Gastroesophageal sphincter (tissue), 4 donors: ENCODE measurements at places on chromosomes 16 and 17. TPM values are rescaled to one million over a fixed set of nuclear protein-coding genes. Genes with fewer than 3 reads are reported as not detected.

DNA sequence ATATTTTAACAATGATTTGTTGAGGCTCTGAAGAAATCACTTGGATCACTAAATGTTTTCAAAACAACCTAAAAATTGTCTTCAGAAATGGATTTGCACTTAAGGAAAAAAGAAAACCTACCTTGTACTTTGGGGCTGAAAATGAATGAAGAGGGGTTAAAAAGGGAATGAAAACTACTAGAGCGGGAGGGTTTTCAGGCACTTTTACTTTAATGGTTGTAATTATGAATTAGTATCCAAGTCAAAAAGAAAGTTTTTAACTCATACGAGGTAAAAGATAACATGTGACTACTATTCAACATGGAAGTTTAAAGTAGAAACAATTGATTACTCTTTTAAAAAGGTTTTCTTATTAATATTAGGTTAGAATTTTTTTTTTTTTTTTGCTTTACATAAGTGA is 5.1 kb downstream of the IGF2BP1 start:
- peaks cover 100% of the 10 kb centered on the region for H3K27me3 ChIP-seq
- H3K4me3 ChIP-seq: no peak overlapping the region
- no peaks in the 10 kb centered on the region for H3K36me3 ChIP-seq

GRCh38 chr16:28213396-28213795 is 1.6 kb upstream of the XPO6 start:
- no peak for ATAC-seq
- peaks cover 12% of the 10 kb centered on the region for H3K4me1 ChIP-seq
- no peak overlapping the region for H3K27ac ChIP-seq
- no peak overlapping the region for H3K4me3 ChIP-seq
- no peaks in the 10 kb centered on the region for H3K27me3 ChIP-seq

GRCh38 chr16:81164481-81164880 is 68.3 kb upstream of the GCSH start:
- no peaks in the 10 kb centered on the region for H3K36me3 ChIP-seq
- ATAC-seq: no peak
- H3K4me1 ChIP-seq: no peaks in the 10 kb centered on the region
- H3K27me3 ChIP-seq: no peaks in the 10 kb centered on the region
- no peak overlapping the region for H3K4me3 ChIP-seq

- H3K27me3 ChIP-seq: no peaks in the 10 kb centered on the region
- ATAC-seq: no peak
- no peak overlapping the region for H3K27ac ChIP-seq
- H3K4me3 ChIP-seq: no peak overlapping the region
- H3K4me1 ChIP-seq: no peaks in the 10 kb centered on the region
- no peaks in the 10 kb centered on the region for H3K36me3 ChIP-seq
Observed at GRCh38 chr16:65244787-65245186, 122.9 kb upstream of the CDH11 start.

DNA sequence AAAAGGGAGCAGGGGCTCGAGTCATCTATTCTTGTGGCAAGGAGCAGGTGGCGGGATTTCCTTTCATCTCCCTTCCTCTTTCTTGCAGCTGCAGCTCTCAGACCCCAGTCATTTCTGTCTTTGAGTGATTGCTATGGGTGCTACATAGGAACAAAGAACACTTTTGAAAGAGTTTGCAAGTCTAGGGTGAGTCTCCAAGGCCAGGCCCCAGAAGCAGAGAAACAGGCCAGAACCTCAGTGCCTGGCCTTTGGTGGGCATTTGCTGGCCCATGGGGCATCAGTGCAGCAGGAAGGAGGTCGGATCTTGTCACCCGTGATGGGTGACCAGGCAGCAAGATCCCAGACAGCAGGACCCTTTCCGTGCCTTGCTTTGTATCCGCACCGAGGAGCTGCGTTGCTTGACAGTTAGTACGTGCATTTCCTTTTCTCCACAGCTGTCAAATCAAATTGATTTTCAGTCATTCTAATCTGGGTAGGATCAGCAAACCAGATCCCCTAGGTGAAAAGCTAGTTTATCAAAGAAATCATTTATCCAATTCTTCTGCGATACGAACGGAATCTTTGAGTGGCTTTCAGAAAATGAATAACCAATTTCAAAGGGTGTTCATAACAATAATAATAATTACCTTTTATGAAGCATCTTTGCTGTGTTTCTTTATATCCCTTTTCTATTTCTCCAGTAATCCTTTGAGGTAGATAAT is 244.6 kb upstream of the MAF start:
- no peaks in the 10 kb centered on the region for H3K27me3 ChIP-seq
- ATAC-seq: no peak
- no peak overlapping the region for H3K27ac ChIP-seq

The HIC1 gene
- 44.7 TPM for total RNA-seq

The ANKRD40CL gene
- not detected for total RNA-seq

The KIF18B gene
- 0.27 TPM for total RNA-seq

DNA sequence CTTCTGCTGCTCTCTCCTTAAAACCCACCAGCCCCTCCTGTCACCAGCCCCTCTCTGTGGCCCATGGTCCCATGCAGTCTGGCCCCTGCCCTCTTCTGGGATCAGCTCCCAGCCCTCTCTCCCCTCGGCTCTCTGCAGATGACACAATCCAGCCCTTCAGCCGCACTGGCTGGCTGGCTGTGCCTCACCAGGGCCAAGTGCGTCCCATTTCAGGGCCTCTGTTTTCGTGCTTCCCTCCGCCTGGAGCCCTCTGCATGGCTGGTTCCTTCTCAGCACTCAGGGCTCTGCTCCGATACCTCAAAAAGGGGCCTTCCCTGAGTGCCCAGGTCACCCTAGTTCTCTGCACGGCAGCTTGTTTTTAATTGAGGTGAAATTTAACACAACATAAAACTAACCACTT is 124.3 kb downstream of the SOCS1 start:
- H3K27me3 ChIP-seq: no peaks in the 10 kb centered on the region
- ATAC-seq: peak; percentile 37
- H3K4me3 ChIP-seq: no peak overlapping the region
- H3K36me3 ChIP-seq: peaks cover 10% of the 10 kb centered on the region
- H3K27ac ChIP-seq: peak overlapping the region; percentile 81
- no peaks in the 10 kb centered on the region for H3K4me1 ChIP-seq

The TMEM100 gene
- 9.0 TPM for total RNA-seq

- no peaks in the 10 kb centered on the region for H3K4me1 ChIP-seq
- H3K27ac ChIP-seq: no peak overlapping the region
- H3K36me3 ChIP-seq: no peaks in the 10 kb centered on the region
- no peak overlapping the region for H3K4me3 ChIP-seq
Observed at GRCh38 chr16:3012246-3012645, 477 bp upstream of the CLDN9 start.

- no peak overlapping the region for H3K27ac ChIP-seq
- ATAC-seq: peak; percentile 86
- H3K4me1 ChIP-seq: no peaks in the 10 kb centered on the region
- no peak overlapping the region for H3K4me3 ChIP-seq
- no peaks in the 10 kb centered on the region for H3K36me3 ChIP-seq
- H3K27me3 ChIP-seq: peaks cover 16% of the 10 kb centered on the region
Observed at GRCh38 chr17:19766421-19767270, 18.5 kb upstream of the ALDH3A1 start.

The LGALS9B gene
- not detected for total RNA-seq

DNA sequence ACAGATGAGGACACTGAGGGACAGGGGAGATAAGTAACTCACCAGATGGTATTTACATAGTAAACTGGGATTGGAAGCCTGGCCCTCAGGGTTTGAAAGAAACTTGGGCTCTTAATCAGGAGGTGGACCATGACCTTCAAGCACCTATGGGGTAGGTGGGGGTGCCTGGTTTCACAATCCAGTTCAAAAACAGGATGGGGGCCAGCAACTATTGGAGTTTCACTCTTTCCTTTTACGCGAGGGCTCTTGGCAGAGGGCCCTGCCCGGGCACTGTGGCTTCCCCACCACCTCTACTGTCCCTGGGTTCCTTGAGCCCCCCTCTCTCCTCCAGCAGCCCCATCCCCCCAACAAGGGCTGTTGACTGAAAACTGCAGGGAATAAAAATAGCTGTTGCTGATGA is 11.3 kb upstream of the PRR29 start:
- peaks cover 62% of the 10 kb centered on the region for H3K4me1 ChIP-seq
- H3K36me3 ChIP-seq: no peaks in the 10 kb centered on the region
- ATAC-seq: no peak
- no peak overlapping the region for H3K4me3 ChIP-seq
- H3K27ac ChIP-seq: peak overlapping the region; percentile 38

DNA sequence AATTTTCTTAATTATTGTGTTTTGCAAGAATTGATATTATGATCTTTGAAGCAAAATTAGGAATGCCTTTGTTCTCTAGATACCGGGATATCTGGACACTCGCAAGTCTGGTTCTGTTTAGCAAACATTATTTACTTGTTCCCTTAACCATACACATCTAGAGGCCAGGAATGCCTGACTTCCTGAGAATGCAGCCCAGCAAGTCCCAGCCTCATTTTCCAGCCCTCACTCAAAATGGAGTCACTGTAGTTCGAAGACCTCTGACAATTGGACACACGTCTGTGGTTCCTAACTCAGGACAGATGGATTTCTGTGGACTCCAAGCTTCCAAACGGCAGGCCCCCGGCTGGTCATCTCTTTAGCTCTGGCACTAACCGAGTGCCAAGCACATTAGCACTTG is 355.4 kb upstream of the RBFOX1 start:
- peaks cover 6% of the 10 kb centered on the region for H3K27me3 ChIP-seq
- no peak for ATAC-seq
- no peaks in the 10 kb centered on the region for H3K36me3 ChIP-seq
- H3K4me1 ChIP-seq: no peaks in the 10 kb centered on the region
- no peak overlapping the region for H3K27ac ChIP-seq

DNA sequence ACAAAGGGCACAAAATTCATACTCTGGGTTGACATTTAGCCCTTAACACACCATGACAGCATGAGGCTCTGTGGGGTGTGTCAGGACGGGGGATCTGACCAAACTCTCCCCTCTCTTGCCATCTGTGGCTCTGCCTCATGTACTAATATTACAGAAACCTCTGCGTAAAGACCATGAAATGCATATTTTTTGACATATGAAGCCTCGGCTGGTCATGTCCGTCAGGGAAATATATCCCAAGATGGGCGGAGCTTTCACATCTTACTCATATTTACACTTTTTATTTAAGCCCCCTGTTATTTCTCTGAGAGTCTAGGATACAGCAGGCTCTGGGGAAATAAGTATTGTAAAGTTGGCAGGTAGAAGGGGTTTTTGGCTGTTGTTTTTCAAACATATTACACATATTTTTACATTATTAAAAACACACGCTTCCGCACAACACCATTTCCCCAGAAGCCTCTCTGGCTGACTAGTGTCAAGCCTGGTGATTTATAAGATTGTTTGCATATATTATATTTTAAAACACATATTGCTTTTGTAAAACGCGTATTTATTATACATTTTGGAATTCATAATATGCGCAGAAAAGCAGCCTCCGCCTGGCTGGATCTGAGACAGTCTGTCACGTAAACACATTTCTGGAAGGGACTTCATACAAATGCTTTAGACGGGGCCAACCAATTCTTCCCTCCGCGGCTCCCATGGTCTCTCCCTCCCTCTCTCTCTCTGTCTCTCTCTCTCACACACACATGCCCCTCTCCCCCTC is 237.7 kb upstream of the ZFHX3 start:
- H3K4me3 ChIP-seq: no peak overlapping the region
- peaks cover 43% of the 10 kb centered on the region for H3K27me3 ChIP-seq
- no peaks in the 10 kb centered on the region for H3K36me3 ChIP-seq
- no peak overlapping the region for H3K27ac ChIP-seq

- no peak overlapping the region for H3K4me3 ChIP-seq
- peaks cover 11% of the 10 kb centered on the region for H3K27me3 ChIP-seq
- peaks cover 18% of the 10 kb centered on the region for H3K36me3 ChIP-seq
- H3K4me1 ChIP-seq: no peaks in the 10 kb centered on the region
Observed at GRCh38 chr16:88673716-88674379, 11.0 kb upstream of the MVD start.

The CLDN7 gene
- not detected for total RNA-seq

GRCh38 chr17:4903051-4903818 is at the start of gene CHRNE:
TSS of gene CHRNE (minus strand) at chr17:4903098. CDS start at chr17:4903063, 35 bp downstream.
- peaks cover 48% of the 10 kb centered on the region for H3K27me3 ChIP-seq
- ATAC-seq: peak; percentile 37
- H3K4me3 ChIP-seq: peak within 1 kb of the TSS; percentile 0

The HEXD gene
- total RNA-seq: 21.2 TPM

The HOXB3 gene
- 11.4 TPM for total RNA-seq

The PRKCA gene
- 26.0 TPM for total RNA-seq

DNA sequence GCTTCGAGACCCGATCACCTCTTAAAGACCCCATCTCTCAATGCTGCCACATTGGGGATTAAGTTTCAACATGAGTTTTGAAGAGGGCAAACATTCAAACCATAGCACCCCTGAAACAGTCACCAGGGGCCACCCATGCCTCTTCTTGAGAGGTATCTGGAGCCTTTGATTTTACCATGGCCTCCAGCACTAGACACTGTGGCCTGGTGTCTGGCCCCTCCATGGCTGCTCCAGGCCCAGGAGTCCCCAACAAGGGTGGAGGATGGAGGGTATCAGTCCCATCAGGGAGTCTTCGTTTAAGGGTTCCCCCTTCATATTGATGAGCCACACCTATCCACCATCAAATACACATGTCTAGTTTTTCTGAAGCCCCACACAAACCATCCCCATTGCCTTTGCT is 66.5 kb upstream of the CDH5 start:
- no peaks in the 10 kb centered on the region for H3K36me3 ChIP-seq
- H3K4me1 ChIP-seq: no peaks in the 10 kb centered on the region
- H3K4me3 ChIP-seq: no peak overlapping the region

GRCh38 chr17:68600067-68600930 is 868 bp downstream of the FAM20A start:
- H3K36me3 ChIP-seq: no peaks in the 10 kb centered on the region
- ATAC-seq: peak; percentile 24
- peak overlapping the region; percentile 59 for H3K4me3 ChIP-seq
- peaks cover 41% of the 10 kb centered on the region for H3K27me3 ChIP-seq

GRCh38 chr17:44487170-44487569 is 16.0 kb downstream of the GPATCH8 start:
- no peak overlapping the region for H3K4me3 ChIP-seq
- H3K36me3 ChIP-seq: peaks cover 4% of the 10 kb centered on the region
- H3K4me1 ChIP-seq: no peaks in the 10 kb centered on the region
- no peak overlapping the region for H3K27ac ChIP-seq

The CTRB2 gene
- total RNA-seq: not detected

The HAS3 gene
- total RNA-seq: 0.78 TPM

DNA sequence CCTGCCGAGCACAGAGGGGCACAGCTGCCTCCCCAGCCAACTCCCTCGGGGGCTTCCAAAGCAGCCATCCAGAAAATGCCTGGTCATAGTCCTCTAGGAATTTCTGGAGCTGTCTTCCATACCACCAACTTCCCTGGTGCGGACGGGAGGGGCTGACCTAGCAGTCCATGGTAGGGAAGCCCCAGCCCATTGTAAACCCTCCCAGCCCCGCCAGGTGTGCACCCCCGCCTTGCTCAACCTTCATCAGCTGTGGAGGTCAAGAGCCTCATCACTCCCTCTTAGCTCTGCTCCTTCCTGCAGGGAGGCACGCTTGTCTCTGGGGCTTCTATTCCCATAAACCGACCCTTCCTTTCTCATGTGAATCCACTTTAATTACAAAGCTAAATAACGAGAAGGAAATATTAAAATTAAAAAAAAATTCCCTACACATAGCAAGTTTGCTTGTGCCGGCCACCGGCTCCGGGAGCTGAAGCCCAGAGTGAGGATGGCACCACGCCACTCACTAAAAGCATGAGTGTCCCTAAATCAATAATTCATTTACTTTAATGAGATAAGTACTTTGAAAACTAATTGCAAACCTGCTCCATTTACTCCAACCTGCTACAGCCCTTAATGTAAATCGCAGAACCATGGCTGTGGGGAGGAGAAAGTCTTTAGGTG is 181.4 kb downstream of the ENGASE start:
- ATAC-seq: no peak
- H3K4me1 ChIP-seq: no peaks in the 10 kb centered on the region
- no peak overlapping the region for H3K4me3 ChIP-seq
- no peaks in the 10 kb centered on the region for H3K36me3 ChIP-seq

GRCh38 chr17:8173871-8174322 is 2.3 kb downstream of the TMEM107 start:
- no peaks in the 10 kb centered on the region for H3K27me3 ChIP-seq
- H3K4me1 ChIP-seq: peaks cover 44% of the 10 kb centered on the region
- no peaks in the 10 kb centered on the region for H3K36me3 ChIP-seq
- H3K4me3 ChIP-seq: peak overlapping the region; percentile 47
- H3K27ac ChIP-seq: peak overlapping the region; percentile 96
- no peak for ATAC-seq

The PIRT gene
- 1.3 TPM for total RNA-seq
